Left renal cortex interstitium (tissue), 4 donors: ENCODE measurements at places on chromosomes 11 and 22. TPM values are rescaled to one million over a fixed set of nuclear protein-coding genes. Genes with fewer than 3 reads are reported as not detected.

Gene PRR33
- 0.11 TPM for polyA plus RNA-seq

Gene MPZL2
- 22.0 TPM for polyA plus RNA-seq

Gene FGF19
- polyA plus RNA-seq, result 2.3 TPM

Gene OMP
- 1.2 TPM for polyA plus RNA-seq

Gene ADM
- 9.0 TPM for polyA plus RNA-seq

Gene HOATZ
- 0.17 TPM for polyA plus RNA-seq

Gene GLYATL2
- 2.9 TPM for polyA plus RNA-seq

Gene TUBA8
- polyA plus RNA-seq, result 3.0 TPM

Gene SCGB2A2
- not detected for polyA plus RNA-seq

Gene VPREB1
- 0.48 TPM for polyA plus RNA-seq

Gene DRD4
- polyA plus RNA-seq, result 5.2 TPM

Gene NDUFS8
- polyA plus RNA-seq, result 94.3 TPM

Gene RPUSD4
- 40.0 TPM for polyA plus RNA-seq

Gene ZNF70
- polyA plus RNA-seq, result 4.9 TPM

Gene APOL4
- 9.1 TPM for polyA plus RNA-seq

Gene CAPN1
- 104 TPM for polyA plus RNA-seq

Gene CPT1A
- 35.2 TPM for polyA plus RNA-seq

Gene KREMEN1
- 24.4 TPM for polyA plus RNA-seq

Gene GLB1L3
- 1.1 TPM for polyA plus RNA-seq

Gene DEUP1
- polyA plus RNA-seq, result 0.98 TPM

Gene NRIP3
- polyA plus RNA-seq, result 1.2 TPM

Gene PIH1D2
- 13.7 TPM for polyA plus RNA-seq

Gene IL18
- 7.7 TPM for polyA plus RNA-seq

Gene FBLN1
- 103 TPM for polyA plus RNA-seq
